ENCODE measurements at places on chromosomes 4 and X. TPM values are rescaled to one million over a fixed set of nuclear protein-coding genes. Genes with fewer than 3 reads are reported as not detected.

GRCh38 chrX:7088968-7089615 lies 58.4 kb upstream of the STS start:
- DNase-seq = peak; percentile 53

- no peak for DNase-seq
Measured at GRCh38 chr4:107452717-107453630, 267.1 kb downstream of the PAPSS1 start.

GRCh38 chr4:41679991-41680390 lies 68.5 kb downstream of the PHOX2B start:
- no peak for DNase-seq

GRCh38 chr4:72522440-72522839 lies 46.6 kb downstream of the ADAMTS3 start:
- DNase-seq = no peak

DNA sequence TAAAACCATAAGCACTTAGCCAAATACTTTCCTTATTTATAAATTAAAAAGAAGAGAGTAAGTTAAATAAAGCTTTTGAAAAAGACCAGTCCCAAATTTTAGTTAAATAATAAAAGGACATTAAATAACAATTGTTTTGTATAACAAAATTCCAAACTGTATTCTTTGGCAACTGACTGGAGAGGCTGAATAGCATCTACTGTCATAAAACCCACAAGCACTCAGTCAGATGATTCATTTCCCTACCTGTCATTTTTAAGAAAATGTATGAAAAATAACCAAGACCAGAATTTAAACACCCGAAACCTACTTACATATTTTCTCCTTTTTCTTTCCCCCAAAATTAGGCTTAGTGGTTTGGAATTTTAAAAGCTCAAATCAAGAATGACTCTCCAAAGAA lies 32.5 kb upstream of the SMIM10L2A start:
- no peak for DNase-seq

DNA sequence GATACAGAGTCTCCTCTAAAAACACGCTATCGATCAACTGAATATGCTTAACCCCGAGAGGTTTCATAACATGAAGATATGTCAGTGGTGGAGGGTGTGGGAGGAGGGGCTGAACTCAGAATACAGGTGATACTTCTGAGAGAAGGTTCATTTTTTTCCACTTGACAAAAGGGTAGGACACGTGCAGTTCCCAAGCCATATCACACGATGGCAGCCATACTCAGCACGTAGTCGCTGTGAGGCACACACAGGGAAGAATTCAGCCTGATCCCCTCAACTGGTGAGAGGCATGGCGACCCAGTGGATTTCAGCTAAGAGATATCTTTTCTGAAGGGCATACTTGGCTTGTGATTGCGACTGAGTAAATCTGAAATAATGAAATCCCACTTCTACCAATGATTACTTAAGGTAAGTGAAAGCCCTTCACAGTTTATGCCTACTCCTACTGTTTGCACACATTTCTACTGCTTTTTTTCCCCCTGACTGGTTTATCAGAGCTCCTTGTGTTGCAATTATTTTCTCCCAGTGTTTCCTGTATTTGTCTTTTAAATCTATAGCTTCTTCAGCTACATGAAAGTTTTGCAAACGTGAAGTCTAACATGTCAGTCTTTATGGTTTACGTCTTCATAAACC lies 133.1 kb downstream of the CORIN start:
- peak; percentile 24 for DNase-seq

DNA sequence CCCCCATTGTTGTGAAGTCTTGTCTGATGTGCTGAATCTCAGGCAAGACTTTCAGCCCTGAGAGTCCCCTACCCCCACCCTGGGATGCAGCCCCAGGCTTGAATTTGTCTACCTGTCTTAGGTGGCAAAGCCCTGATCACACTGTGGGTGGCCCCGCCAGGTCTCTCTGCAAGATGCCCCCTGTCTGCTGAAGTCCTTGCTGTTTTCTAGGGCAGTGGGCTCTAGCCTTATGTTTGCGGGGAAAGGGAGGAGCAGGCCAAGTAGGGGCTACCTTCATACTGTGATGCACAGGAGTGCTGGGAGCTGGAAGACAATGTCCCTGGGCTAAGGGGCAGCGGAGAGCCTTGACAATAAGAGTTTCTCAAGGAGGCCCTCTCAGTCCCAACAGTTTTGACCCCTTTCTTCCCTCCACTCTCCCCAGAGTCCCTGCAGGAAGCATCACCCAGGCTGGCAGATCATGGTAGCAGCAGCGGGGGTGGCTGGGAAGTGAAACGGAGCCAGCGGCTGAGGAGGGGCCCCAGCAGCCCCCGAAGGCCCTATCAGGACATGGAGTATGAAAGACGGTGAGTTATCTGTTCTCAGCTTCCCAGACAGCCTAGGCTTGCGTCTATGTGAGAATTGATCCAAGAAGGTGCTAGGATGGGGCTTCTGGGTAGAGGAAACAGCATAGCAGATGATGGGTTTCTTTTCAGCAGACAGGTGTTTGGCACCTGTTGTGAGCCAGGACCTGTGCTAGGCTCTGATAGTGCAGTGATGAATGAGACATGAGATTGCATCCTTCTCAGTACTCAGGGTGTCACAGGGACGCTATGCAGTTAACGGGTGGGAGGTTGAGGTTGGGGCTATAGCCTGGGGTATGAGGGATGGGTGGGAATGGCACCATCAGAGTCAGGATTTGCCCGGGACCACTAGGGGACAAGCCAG lies 2.2 kb downstream of the RBM10 start:
- no peak for DNase-seq

GRCh38 chrX:104084534-104085277 lies 8.7 kb upstream of the TMSB15C start:
- DNase-seq = no peak

DNA sequence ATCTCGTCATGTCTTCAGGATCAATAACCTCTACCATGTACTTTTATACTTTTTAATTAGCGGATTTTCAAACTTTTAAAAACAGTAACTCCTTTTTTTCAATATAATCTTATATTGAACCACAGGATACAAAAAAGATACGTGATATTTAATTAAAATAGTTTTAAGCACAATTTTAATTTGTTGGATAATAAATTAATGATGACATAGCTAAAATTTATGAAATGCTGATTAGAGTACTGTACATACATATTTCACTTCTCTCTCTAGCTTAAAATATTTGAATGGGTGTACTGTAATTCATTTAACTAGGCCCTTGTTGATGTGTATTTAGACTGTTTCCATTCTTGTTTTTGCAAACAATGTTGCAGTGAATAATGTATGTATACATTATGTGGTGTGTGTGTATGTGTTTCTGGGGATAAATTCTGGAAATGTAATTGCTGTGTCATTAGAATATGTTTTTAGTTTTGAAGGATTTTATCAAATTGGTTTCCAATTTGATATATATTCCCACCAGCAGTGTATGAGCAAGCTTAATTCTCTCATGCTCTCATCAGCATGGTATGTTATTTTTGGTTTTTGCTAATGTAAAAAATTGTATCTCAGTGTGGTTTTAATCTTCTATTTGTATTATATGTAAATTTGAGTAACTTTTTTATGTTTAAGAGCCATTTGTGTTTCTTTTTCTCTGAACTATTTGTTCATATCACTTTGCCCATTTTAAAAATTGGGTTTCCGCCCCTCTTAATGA lies 66.4 kb downstream of the CDKL5 start:
- no peak for DNase-seq

- no peak for DNase-seq
Measured at GRCh38 chr4:77014256-77014655, 61.5 kb downstream of the CCNI start.

DNA sequence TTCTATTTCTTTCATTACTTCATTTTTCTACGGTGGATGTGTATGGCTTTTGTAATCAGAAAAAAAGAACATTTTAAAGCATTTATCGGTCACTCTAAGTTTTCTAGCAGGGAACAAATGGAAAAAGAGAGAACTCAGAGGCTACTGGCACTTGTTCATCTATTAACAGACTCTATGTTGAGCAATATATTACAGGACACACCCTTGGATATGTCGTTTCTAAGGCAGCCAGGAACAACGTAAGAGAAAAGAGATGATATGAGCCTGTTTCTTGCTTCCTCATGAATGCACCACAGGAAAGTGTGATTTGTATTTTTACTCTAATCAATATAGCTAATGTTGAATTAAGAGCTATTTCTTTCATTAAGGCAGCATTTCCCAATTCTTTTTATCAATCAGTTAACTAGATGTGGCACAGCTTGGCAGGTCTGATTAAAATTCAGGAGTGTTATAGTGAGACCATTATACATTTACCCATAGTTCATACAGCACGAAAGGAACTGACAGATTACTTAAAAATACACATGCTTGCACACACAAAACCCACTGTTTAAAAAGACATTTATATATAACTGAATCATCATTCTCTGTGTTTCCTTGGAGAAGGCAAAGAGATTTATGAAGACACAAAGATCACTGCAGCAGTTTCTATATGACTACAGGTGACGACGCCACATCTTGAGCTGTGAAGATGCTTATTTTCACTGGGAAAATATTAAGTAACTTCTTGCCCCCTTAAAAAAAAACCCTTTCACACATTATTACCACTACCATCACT lies 13.0 kb downstream of the RAB9B start:
- DNase-seq = no peak

DNA sequence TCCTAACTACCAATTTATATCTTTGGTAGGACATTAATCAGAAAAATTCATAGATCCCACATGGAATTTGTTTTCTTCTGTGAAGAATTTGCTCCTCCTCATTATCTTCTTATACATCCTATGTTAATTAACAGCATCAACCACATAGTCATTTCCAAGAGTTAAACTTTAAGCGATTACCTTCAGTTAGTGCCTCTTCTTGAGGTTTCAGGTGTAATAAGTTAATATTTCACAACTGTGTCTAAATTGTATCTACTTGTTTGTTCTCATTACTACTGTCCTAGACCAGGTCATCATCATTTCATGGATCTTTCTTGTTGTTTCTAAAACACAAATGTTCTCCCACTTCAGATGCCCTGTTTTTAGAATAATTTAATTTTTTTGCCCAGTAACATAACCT lies 457.9 kb downstream of the FAT4 start:
- no peak for DNase-seq

DNA sequence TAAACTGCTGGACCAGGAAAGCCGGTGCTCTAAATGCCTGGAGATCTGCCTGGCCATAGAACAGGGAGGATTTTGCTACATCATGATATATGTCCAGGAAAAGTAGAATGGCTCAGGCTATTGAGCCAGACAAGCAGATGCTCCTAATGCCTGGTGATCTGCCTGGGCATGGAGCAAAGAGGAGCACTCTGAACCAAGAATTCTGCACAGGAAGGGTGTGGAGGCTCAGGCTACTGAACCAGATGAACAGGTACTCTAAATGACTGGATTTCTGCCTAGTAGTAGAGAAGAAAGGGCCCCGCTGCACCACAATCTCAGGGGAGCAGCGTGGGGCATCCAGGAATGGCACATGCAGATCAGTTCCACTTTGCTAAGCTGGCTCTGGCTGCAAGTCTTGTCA lies 607.9 kb downstream of the ANKRD50 start:
- no peak for DNase-seq

GRCh38 chr4:81804849-81805248 lies 333.1 kb upstream of the RASGEF1B start:
- no peak for DNase-seq

GRCh38 chrX:49754233-49754857 lies 58.6 kb upstream of the PAGE1 start:
- peak; percentile 59 for DNase-seq

- peak; percentile 91 for DNase-seq
Measured at GRCh38 chrX:2608638-2609430, 82.3 kb upstream of the CD99 start.

- DNase-seq = no peak
Measured at GRCh38 chrX:103503163-103503852, 16.0 kb downstream of the RAB40A start.

DNA sequence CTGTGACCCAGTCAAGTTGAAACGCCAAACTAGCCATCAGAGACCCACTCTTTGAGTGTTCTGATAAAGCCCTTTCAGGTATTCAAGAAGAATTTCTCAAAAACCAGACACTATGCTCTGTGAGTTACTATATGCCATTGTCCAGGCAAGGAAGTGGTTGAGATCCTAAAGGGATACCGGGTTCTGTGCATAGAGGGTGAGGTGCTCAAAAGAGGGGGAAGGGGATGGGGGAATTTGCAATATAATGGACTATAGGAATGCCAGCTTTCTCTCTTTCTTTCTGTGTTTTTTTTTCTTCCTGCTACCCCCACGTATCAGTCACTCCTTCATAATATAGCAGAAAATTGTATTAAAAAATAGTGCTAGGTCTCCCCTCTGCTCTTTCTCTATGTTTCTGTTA lies 1619.0 kb downstream of the STIM2 start:
- DNase-seq = no peak

DNA sequence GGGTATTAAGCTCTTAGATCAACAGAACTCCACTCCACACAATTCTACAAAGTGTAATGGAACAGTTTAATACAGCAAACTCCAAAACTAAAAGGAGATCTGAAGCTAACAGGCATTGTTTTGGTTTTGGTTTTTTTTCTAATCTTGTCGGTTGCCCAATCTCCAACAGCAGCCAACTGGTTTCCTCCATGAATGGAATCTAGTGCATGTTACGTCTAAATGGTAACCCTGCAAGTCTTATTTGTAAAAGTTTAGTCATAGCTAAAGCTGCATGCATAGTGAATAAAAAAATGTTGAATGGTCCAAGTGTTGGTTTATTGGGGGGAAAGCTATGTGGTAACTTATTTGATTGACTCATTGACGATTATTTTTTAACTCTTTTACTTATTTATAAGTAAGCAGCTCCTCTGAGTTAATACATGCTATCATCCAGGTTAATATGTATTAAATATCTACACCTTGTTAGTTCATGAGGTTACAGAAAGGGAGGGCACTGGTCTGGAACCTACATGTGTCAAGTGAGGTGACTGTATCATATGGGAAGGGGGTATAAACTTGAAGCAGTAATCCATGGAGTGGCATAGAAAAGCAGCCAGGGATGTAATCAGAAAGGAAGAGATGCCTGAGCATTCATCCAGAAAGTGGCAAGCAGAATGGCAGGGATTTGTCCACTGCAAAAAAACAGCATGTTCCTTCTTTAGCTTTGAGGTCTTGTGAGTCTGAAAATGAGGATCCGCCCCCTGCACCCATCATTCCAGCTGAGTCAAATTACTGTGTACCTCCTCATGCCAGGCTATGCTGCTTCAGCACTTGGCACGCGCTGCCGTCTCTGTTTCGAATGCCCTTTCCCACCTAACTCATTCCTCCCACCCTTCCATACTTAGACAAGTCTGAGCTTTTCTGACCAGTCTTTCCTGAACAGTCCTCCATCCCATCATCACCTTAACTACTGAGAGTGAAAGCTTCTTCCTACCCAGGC lies 81.7 kb downstream of the PDGFC start:
- DNase-seq = no peak

MSN gene
- total RNA-seq = 617 TPM

PTPN13 gene
- 2.0 TPM for total RNA-seq

ATOH1 gene
- not detected for total RNA-seq

SRD5A3 gene
- total RNA-seq = 8.3 TPM

HOPX gene
- 74.6 TPM for total RNA-seq

IL3RA gene
- 7.1 TPM for total RNA-seq

RTL5 gene
- 0.15 TPM for total RNA-seq

IL2RG gene
- 523 TPM for total RNA-seq

PCDH19 gene
- total RNA-seq = not detected

HS6ST2 gene
- total RNA-seq = not detected
